ENCODE measurements at places on chromosomes 1 and 21.

GRCh38 chr1:180277476-180278193 lies 47.6 kb downstream of the LHX4 start:
- DNase-seq: no peak

DNA sequence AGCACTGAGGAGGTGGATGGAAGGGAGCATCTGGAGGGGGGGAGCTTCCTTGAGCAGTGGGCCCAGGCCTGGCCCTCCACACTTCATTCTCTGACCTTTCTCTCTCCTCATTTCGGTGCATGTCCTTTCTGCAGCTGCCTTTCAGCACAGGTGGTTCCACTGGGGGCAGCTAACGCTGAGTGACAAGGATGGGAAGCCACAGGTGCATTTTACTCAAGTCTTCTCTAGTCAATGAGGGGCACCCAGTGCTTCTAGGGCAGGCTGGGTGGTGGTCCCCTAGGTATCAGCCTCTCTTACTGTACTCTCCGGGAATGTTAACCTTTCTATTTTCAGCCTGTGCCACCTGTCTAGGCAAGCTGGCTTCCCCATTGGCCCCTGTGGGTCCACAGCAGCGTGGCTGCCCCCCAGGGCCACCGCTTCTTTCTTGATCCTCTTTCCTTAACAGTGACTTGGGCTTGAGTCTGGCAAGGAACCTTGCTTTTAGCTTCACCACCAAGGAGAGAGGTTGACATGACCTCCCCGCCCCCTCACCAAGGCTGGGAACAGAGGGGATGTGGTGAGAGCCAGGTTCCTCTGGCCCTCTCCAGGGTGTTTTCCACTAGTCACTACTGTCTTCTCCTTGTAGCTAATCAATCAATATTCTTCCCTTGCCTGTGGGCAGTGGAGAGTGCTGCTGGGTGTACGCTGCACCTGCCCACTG lies 43.2 kb downstream of the YARS1 start:
- no peak for DNase-seq

GRCh38 chr1:158819461-158820443 lies 11.4 kb upstream of the MNDA start:
- DNase-seq: no peak

- no peak for DNase-seq
Observed at GRCh38 chr1:210363119-210363518, 34.4 kb downstream of the HHAT start.

DNA sequence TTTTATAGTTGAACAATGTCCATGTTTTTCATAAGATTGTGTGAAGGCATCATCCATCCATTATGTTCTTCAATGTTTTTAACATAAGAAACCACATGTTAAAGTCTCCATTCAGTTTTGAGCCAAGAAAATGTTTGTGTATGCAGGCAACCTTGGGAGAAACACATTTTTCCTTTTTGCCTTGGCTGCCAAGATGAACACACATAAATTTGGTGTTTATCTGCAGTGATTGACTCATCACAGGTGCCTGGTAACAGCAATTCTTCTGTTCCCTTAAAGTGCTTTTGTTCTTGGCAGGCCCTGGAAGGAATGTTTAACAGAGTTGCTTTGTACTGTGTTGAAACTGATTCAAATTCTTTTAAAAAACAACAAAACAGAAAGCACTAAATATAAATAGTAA lies 709.9 kb upstream of the ADGRL4 start:
- no peak for DNase-seq

DNA sequence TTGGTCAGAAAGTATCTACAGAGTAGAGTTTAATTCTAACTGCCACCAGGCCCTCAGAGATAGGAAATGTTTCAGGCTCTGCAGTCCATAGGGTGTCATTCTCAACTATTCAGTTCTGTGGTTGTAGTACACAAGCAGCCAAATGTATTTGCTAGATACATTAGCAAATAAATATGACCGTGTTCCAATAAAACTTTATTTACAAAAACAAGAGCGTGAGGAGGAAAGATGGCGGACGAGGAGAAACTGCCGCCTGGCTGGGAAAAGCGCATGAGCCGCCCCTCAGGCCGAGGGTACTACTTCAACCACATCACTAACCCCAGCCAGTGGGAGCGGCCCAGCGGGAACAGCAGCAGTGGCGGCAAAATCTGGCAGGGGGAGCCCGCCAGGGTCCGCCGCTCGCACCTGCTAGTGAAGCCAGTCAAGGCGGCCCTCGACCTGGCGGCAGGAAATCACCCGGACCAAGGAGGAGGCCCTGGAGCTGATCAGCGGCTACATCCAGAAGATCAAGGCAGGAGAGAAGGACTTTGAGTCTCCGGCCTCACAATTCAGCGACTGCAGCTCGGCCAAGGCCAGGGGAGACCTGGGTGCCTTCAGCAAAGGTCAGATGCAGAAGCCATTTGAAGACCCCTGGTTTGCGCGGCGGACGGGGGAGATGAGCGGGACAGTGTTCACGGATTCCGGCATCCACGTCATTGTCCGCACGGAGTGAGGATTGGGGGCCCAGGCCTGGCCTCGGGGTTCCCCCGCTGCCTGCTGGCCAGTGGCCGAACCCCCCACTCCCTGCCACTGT lies 286.1 kb downstream of the LRRC40 start:
- no peak for DNase-seq
